ENCODE measurements at places on chromosomes 12 and 14. TPM values are rescaled to one million over a fixed set of nuclear protein-coding genes. Genes with fewer than 3 reads are reported as not detected.

Gene YEATS4
- total RNA-seq: 23.5 TPM

Gene RASAL1
- total RNA-seq: not detected

Gene LRP1-AS
- not detected for total RNA-seq

Gene RDH12
- total RNA-seq: not detected

Gene CKB
- total RNA-seq: 29.3 TPM

Gene ETFBKMT
- total RNA-seq: 6.2 TPM

Gene BMAL2
- total RNA-seq: 44.5 TPM

Gene SCN8A
- total RNA-seq: 17.2 TPM

Gene UNC119B
- 18.2 TPM for total RNA-seq

Gene CFL2
- 266 TPM for total RNA-seq

Gene FSCB
- total RNA-seq: 1.4 TPM

Gene TAMALIN
- total RNA-seq: 7.3 TPM

Gene OAS1
- total RNA-seq: 7.8 TPM

Gene PTPN6
- total RNA-seq: not detected

Gene ADCY4
- total RNA-seq: 6.3 TPM

Gene TCHP
- total RNA-seq: 8.4 TPM

Gene DHRS2
- 1.1 TPM for total RNA-seq

Gene MIP
- not detected for total RNA-seq

Gene PLBD1
- 3.4 TPM for total RNA-seq

Gene RTL1
- total RNA-seq: not detected

Gene SLC17A8
- not detected for total RNA-seq

Gene EML1
- total RNA-seq: 80.3 TPM

Data from fibroblast of the aortic adventitia (primary cell).